ENCODE measurements at places on chromosomes 12 and 14. TPM values are rescaled to one million over a fixed set of nuclear protein-coding genes. Genes with fewer than 3 reads are reported as not detected.

ENTPD5 gene
- total RNA-seq = 6.2 TPM

SERPINA1 gene
- total RNA-seq = 9.1 TPM

CLEC12A gene
- total RNA-seq = 6.5 TPM

ERP27 gene
- 0.19 TPM for total RNA-seq

RIN3 gene
- total RNA-seq = 13.0 TPM

ANKRD33 gene
- not detected for total RNA-seq

USP44 gene
- total RNA-seq = 1.0 TPM

MIP gene
- not detected for total RNA-seq
